ENCODE measurements at places on chromosomes 6 and 20.

DNA sequence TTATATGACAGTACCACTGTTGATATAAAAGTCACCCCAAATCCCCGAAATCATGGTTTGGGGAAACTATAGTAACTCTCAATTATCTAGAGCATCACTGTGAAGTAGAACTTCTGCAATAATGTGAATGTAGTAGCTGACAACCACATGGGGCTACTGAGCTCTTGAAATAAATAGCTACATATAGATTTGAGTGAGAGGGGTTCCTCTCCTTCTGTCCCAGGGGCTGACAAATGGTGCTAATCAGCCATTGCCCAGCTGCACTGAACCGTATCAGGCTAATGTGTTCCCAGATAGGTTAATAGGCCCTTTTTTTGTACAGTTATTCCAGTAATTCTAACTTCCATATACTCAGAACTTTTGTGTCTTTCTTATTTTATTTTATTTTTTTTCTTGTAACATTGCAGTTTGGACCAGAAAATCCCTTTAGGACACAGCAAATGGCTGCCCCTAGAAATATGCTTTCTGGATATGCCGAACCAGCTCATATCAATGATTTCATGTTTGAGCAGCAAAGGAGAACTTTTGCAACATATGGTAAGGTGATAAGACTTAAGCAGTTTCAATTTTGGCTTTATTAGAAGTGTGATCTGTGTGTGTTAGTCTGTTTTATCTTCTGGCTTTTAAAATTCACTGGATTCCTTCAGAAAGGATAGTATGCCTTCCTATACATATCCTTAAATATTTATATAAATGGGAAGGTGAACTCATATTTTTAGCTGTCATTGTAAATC is 21.1 kb downstream of the CDC40 start:
- DNase-seq = no peak

DNA sequence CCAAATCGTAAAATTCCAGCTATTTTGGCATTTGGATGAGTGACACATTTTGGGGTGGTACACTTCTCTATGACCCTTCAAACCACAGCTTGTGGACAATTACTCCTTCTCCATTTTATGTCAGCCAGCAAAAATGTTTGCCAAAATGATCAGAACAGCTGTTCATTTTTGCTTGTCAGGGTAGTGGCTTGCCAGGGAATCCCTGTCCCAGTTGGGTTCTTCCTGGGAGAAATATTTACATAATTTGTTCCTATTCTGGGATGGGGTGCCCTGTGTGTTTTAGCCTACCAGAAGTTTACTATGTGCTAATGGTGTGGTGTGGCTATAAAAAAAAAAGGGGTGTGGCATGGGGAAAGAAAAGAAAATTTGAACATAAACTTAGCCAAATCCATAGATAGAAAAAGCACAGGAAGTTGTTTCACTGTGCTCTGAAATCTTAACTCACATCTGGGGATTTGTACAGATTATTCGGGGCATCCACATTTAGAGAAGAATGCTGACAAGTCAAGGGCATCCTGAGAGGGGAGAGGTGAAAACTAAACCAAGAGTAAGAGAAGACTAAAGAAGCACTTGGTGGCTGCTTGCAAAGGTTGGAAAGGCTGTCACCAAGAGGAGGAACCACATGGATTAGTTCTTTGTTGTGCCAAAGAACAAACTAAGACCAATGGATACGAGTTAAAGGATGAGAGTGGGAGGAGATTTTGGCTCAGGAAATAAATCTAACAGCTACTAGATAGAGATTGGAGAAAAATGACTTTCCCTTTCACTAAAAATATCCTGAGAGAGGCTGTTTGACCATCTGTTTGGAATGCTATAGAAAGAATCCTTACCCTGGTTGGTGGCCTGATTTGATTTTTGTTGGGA is 55.2 kb upstream of the RBM24 start:
- DNase-seq = no peak

- DNase-seq = no peak
These were observed 46.0 kb downstream of the SERAC1 start for GRCh38 chr6:158122048-158122447.

- no peak for DNase-seq
These were observed 19.0 kb upstream of the TLDC2 start for GRCh38 chr20:36856691-36857635.

DNA sequence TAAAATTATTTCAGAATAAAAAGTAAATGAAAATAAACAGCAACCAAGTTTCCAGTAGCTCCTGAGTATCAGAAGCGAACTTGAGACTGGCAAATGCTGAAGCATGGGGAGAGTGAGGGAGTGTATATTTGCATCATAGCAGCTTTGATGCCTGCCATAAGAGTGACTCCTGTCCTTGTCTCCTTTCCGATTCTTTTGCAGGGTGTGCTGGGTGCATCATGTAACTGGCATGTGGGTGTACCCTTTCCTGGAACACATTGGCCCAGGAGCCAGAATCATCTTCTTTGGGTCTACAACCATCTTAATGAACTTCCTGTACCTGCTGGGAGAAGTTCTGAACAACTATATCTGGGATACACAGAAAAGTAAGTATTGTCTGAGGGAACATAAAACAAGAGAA is 117.4 kb downstream of the ADAT2 start:
- DNase-seq = no peak

GRCh38 chr20:62571669-62572344 is 70.5 kb upstream of the SLCO4A1 start:
- DNase-seq = no peak

GRCh38 chr6:98039443-98039842 is 756.4 kb upstream of the MMS22L start:
- no peak for DNase-seq

GRCh38 chr6:88825856-88826255 is 137.6 kb downstream of the RNGTT start:
- no peak for DNase-seq

DNA sequence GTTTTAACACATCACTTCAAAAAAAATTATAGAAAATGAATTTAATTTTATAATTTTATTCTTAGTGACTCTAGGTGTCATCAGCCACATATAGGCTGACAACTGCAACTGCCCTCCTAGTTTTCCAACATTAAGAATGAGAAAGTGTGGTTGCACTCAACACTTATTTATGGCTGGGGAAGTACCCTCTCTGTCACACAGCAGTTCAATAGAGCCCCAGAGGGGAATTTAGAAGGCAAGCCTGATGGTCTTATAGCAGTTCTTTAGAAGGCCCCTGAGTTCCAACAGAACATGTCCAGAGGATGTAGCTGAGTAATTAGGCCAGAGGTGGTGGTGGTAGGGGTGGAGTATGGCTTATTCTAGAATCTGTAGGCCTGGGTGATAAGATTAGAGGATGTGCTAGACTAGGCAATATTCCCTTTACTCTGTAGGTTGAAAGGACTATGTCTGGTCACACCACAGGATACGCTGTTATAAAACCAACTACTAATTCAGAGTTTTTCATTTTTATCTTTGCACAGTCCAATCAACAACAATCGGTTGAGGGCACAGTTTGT is 226.5 kb upstream of the CITED2 start:
- DNase-seq = peak; percentile 56

DNA sequence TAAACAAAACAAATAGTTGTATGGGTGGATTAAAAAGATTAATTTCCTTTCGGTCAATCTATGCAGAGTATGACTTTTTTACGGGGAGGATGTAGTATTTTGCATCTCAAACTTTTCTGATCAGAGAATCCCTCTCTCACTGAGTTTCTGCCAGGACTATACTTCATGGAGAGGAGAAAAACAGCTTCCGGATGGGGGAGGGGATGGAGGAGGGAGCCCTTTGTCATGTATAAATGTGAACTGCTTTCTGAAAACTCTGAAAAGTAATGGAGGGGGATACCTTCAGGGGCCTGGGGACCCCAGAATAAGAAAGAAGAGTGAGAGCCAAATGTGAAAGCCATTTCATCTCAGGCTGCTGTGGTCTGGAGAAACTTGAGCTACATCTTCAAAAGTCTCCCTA is 173.1 kb upstream of the KCNK16 start:
- DNase-seq = no peak

- DNase-seq = no peak
These were observed 35.3 kb downstream of the PANK2 start for GRCh38 chr20:3924304-3925112.

GRCh38 chr6:132011582-132011981 is 60.4 kb upstream of the CCN2 start:
- no peak for DNase-seq

DNA sequence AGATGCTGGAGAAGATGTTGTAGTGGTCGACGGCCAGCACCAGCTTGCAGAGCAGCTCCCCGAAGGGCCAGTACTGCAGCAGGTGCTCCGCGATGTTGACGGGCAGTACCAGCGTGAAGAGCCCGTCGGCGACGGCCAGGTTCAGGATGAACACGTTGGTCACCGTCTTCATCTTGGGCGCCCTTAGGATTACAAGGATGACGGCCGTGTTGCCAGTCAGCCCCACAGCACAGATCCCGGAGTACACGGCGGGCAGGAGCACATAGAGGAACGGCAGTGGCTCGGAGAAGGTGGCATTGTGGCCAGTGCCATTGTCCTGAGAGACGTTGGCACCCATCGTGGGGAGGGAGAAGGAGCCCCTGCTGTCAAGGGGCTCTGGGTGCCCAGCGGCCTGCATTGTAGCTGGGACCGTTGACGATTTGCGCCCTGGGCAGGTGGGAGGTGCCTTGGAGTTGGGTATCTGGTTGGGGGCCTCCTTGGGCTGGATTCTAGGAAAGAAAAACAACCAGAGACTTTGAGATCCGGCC is 867 bp downstream of the NPBWR2 start:
- no peak for DNase-seq

DNA sequence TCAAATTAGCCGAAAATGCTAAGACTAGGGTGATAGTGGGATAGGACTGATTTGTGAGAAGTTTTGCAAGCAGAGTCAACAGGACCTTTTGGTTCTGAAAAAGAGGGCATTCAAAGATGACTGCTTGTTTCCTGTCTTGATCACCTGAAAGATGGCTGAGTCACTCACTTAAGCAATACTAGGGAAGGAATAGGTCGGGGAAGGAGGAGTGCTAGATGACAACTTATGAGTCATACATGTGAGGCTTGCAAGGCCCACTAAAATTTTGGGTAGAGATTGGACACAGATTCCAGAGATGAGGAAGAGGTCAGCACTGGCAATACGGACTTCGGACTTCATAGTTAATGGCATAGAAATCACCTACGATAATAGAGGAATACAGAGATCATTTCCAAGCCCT is 89.2 kb downstream of the FAM83B start:
- DNase-seq = no peak

DNA sequence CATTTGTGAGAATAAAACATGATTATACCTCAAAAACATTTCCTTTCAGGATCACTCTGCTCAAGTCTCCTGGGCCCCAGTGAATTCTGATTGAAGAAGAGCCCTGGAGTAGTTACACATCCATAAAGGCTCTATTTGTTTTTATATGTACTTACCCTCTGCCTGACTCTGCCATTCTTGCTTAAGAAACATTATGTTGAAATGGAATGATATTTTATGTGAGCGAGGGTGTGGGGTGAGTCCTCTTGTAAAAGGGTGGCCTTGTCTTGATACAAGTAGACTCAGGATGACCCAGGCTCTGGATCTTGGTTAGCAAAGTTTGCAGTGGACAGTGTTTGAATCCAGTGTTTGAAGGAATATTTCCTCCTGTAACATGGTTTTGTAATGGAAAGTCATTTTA is 215.4 kb upstream of the PREP start:
- DNase-seq = no peak

- DNase-seq = no peak
These were observed 280.6 kb downstream of the SLC35F1 start for GRCh38 chr6:118187568-118188164.

DNA sequence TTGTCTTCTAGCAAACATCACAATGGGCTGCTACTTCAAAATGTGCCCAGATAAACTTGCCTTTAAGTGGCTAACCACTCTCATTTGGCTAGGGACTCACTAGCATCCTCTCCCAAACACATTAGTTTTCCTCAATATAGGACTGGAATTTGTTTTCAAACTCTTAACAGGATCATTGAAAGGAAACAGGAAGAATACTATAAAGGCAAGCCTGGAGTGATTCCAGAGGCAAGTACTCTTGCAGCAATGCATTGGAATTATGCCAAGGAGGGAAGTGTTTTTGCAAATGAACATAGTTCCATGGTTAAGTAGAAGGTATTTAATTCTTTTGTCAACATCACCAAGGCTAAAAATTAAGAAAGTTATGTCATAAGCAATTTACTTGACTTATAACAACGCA is 12.2 kb downstream of the EPHA7 start:
- no peak for DNase-seq

- DNase-seq = no peak
These were observed 133.3 kb downstream of the TFAP2C start for GRCh38 chr20:56762401-56762800.

DNA sequence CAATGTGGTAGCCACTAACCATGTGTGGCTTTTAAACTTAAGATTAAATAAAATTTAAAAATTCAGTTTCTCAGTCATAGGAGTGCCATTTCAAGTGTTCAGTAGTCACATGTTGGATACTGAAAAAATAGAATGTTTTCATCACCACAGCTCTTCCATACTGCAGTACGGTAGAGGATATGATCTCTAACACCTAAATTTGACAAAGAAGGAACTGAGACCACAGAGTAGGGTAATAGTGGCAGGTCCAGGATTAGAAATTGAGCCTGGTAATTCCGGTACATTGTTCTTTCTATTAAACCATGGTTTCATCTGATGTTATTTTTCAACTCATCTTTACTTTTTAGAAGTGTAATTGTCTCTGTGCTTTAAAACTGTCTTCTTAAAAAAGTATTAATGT is 104.0 kb downstream of the CD2AP start:
- peak; percentile 24 for DNase-seq

DNA sequence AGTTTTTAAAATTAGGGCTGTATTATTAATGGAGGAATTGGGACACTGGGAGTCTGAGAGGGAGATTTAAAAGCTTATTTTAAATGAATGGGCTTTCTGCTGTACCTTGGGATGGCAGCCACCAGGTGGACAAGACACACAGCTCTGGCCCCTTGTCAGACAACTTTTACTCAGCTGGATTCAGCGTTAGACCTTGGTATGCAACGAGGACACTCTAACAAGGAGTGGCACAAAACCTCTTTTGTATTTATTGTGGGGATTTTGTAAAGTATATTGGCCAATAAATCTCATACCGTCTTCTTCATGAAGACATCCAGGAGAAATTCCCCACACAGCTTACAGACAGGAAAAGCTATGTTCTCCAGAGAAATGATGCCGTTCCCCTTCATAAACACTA is 105.7 kb downstream of the LCA5 start:
- no peak for DNase-seq

DNA sequence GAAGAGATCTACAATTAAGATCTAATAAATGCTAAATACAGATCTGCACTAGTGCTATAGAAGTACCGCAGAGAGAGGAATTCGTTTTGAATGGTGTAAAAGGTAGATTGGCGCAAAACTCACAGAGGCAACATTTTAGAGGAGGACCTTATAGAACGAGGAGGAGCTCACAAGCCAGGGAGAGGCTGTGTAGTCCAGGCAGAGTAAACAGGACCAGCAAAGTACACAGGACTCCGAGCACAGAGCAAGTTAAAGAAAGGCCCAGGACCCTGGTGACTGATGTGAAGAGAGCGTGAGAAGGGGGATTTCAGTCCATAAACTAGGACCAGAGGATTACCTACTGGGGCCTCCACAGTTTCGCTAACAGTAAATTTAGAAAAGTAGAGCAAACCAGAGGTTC is 202.3 kb downstream of the FOXC1 start:
- no peak for DNase-seq

Measured in GM12864 (cell line).